Eye (tissue), 1 donor: ENCODE measurements at places on chromosomes 6 and 20.

GRCh38 chr6:85677234-85677956 lies 34.7 kb upstream of the SYNCRIP start:
- peak; percentile 62 for DNase-seq

DNA sequence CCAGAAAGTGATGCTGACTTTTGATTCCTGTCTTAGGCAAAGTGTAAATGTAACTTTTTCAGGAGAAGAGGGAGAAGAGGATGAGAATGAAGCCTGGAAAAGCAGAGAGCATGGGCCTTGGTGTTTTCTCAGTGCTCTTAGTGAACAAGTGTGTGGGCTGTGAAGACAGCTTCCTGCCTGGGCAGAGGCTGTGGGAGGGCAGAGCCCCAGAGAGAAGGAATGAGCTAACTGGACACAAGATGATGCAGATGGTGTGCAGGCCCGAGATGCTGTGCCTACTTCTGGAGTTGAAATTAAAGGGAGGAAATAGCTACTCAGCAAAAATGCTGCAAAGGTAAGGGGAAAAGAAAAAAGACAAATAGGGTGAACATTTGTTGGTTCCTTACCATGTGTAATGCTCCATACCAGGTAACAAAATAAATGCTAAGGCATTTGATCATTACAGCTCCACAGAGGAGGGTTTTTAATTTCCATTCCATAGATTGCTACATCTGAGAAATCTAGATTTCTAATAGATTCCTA lies 87.0 kb upstream of the CEP162 start:
- DNase-seq, result no peak

DNA sequence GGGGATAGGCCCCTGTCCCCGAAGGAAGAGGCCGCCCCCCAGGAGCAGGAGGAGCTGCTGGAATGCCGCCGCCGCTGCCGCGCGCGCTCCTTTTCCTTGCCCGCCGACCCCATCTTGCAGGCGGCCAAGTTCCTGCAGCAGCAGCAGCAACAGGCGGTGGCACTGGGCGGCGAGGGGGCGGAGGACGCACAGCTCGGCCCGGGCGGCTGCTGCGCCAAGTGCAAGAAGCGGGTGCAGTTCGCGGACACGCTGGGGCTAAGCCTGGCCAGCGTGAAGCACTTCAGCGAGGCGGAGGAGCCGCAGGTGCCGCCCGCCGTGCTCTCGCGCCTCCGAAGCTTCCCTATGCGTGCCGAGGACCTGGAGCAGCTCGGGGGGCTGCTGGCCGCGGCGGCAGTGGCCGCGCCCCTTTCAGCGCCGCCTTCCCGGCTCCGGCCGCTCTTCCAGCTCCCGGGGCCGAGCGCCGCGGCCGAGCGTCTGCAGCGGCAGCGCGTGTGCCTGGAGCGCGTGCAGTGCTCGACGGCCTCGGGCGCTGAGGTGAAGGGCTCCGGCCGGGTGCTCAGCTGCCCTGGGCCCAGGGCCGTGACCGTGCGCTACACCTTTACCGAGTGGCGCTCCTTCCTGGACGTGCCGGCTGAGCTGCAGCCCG lies 630 bp downstream of the PPP1R3G start:
- DNase-seq, result peak; percentile 83

DNA sequence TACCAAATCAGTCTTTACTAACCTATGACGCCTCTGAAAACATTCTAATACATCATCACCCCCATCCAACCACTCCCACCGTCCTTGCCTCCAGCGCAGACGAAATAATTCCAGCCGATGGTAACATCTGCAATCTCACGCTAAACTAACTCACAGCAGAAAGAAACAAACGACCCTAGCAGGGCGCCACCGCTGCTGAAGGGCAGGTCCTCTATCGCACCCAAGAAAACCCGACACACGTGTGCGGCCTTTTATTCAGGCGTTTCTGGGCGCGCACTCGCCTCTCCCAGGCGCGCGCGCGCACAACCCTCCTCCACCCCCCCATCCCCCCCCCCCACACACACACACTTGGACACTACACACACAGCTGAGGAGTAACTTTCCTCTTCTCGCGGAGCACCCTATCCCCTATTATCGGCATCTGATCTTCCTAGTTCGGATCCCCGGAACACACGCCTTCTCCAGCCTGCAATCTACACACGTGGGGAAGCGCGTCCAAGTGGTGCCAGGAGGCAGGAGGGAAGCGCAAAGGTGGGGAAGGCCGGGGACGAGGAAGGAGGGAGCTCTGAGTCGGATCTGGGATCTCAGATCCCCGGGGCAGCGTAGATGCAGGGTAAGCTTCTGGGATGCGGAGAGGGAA lies 1.4 kb downstream of the GFOD1 start:
- peak; percentile 73 for DNase-seq

DNA sequence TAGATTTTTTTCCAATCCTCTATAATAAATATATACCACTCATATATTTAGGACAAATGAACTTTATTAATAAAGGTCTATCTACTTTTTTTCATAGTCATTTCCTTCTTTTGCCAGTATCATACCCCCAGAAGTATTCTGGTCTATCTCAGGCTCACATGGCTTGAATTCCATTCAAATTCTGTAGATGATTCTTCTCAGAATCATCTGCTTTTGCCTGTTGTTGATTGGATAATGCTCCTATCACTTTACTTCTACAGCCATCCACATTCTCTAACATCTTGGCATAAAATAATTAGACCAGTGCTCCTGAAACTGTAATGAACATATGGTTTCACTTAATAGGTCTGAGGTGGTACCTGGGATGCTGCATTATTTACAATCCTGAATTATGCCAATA lies 121.2 kb downstream of the GFRAL start:
- no peak for DNase-seq

- DNase-seq, result no peak
Measured at GRCh38 chr20:47099825-47100441, 205.3 kb downstream of the EYA2 start.

- DNase-seq, result no peak
Measured at GRCh38 chr6:136249336-136249735, 775 bp downstream of the MTFR2 start.

DNA sequence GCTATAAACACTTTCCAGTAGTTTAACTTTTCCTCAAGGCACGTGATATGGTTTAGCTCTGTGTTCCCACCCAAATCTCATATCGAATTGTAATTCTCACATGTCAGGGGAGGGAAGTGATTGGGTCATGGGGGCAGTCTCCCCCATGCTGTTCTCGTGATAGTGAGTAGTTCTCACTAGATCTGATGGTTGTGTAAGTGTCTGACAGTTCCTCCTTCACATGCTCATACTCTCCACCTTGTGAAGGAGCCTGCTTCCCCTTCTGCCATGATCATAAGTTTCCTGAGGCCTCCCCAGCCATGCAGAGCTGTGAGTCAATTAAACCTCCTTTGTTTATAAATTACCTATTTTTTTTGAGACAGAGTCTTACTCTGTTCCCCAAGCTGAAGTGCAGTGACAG lies 127.9 kb downstream of the DTNBP1 start:
- DNase-seq, result no peak

- peak; percentile 48 for DNase-seq
Measured at GRCh38 chr6:75431379-75431778, 62.2 kb downstream of the FILIP1 start.

DNA sequence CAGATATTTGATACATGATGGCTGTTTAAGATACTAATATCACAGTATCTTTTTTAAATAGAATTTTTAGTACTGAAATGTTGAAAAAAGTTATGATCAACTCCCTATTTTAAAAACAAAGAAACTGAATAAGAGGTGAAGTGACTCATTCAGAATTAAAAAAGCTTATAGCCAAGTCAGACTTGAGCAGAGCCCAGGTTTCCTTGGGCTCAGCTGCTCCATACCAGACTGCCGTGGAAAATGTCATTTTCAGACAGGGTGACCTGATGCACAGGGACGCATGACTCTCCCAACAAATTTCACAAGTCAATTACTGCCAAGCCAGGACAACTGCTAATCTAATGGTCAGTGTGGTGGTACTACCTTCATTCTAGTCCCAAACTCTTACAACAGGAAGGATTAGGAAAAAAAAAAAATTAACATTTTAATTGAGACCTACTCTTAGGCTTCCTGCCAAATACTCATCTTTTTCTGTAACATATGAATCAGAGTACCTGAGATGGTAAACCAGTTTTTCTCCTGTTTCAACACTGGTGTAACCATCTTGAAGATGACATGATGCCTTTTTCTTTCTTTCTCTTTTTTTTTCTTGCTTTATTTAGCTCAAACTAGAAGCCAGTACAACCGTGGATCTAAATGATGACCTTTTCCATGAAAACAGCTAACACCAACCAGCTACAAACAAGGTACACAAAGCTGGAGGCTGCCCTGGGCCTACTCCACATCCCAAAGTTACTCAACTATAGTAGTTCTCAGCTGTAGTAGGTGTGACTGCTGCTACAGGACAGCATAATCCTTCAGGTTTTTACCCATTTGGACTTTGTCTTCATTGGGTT lies 30.5 kb downstream of the SLC22A23 start:
- DNase-seq, result no peak

GRCh38 chr6:16243664-16244063 lies 5.3 kb downstream of the GMPR start:
- no peak for DNase-seq

- DNase-seq, result peak; percentile 30
Measured at GRCh38 chr6:157454762-157455714, 74.0 kb downstream of the ZDHHC14 start.

DNA sequence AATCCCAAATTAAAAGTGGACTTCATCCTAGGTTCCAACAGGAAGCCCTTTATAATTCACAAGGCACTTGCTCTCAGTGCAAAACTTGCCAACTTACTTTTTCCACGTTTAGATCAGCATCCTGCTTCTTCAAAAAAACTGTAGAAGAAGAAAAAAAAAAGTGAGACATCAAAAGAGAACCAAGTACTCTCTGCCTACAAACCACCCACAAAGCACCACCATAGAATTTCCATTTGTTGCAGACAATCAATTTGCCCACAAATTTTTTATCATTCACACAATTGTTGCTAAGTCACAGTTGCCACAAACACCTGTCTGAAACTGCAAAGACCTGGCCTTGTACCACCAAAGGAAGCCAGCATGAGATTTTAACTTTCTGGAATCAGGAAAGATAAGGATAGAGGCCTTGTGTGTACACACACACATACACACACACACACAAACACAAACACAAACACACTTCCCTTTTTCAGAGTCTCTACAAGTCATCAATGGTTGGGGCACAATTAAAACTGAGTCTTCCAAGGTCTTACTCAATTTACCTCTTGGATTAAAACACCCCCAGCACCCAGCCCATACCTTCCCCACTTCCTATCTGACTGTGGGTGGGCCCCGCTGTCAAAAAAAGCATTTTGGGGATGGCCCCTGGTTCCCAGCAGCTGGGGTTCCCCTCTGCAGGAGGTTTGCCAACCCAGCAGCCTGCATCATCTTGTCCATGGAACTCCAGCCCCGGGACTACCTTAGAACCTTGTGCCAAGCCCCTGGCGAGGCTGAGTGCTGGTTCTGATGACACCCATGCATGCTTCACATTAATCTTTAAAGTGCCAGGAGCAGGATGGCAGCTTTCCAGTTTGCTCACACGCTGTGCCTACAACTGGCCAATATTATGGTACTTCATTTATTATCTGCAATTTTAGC lies 26.5 kb downstream of the FYN start:
- no peak for DNase-seq

DNA sequence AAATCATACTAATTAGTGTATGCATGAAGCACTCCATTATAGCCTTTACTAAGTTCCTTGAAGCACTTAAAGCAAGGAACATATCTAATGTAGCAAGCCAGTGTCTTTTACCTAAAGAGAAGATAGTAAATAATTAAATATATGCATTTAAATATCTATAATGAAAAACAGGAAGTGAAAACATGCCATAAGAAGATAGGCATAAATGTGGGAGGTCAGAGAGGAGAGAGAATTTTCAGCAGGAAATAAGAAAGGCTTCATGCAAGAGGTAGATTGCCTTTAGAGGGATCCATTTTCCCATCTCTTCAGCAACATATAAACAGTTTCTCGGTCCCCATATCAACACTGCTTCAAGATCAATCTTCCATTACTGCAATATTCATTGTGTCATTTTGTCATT lies 599.8 kb downstream of the FRK start:
- DNase-seq, result no peak

DNA sequence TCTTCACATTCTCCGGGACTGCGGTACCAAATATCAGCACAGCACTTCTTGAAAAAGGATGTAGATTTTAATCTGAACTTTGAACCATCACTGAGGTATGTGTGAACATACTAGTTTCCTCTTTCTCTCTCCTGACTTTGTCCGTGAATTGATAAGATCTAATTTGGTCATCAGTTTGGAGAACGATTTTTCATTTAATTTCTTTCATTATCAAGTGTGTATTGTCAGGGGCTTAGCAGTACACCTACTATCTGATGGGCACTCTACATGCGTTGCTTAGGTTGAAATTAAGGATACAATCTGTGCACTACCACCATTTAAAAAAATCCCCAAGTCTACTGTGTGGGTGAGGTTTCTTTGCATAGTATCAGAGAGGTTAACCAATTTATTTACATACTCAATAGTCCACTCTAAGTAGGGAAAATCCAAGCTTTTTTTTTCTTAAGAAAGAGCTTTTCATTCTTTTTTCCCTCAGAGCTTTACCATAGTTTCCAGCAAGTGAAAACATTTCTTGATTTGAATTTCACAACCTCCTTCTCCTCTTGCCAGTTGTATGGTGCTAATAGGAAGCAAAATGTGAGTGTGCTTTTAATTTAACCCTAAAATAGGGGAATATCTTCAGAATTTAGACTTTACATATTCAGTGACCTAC lies 105.4 kb upstream of the ESR1 start:
- no peak for DNase-seq

GRCh38 chr6:111666847-111667246 lies 61.2 kb upstream of the TRAF3IP2 start:
- no peak for DNase-seq

- no peak for DNase-seq
Measured at GRCh38 chr6:89596056-89596455, 42.5 kb downstream of the LYRM2 start.

GRCh38 chr6:35492974-35493284 lies 4.0 kb downstream of the TEAD3 start:
- DNase-seq, result no peak

DNA sequence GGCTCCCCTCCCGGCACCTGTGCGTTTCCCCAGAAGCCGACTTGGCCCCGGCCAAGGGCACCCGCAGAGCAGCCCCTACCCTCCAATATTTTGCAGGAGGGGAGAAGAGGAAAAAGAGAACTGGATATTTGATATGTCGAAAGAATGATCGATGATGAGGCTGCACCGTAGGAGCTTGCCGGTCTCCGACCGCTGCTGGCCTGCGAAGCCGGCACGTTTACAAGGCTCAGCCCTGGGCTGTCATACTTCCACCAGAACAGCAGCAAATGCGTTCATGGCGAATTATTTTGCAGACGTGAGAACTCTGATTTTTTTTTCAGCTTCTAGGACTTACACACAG lies 296.7 kb downstream of the TFAP2C start:
- no peak for DNase-seq
